Esophagus squamous epithelium (tissue), 5 donors: ENCODE measurements at places on chromosomes 1 and 21.

DNA sequence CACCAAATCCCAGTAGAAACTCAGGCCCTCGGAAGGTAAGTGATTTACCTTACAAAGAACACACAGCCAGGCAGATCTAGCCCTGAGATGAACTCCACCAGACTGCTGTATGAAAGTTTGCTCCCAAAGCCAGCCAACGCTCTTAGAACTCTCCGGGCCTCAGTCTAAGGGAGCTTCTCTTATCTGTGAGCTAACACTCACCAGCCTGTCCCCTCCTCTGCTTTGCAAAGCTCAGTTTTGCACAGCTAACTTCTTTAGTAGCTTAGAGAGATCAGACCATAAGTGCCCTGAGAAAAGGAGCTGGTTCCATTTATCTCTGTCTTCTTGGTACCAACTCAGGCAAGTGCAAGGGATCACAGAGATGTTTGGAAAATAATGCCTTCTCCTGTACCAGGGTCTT is 195.8 kb upstream of the JUN start:
- no peak for DNase-seq

DNA sequence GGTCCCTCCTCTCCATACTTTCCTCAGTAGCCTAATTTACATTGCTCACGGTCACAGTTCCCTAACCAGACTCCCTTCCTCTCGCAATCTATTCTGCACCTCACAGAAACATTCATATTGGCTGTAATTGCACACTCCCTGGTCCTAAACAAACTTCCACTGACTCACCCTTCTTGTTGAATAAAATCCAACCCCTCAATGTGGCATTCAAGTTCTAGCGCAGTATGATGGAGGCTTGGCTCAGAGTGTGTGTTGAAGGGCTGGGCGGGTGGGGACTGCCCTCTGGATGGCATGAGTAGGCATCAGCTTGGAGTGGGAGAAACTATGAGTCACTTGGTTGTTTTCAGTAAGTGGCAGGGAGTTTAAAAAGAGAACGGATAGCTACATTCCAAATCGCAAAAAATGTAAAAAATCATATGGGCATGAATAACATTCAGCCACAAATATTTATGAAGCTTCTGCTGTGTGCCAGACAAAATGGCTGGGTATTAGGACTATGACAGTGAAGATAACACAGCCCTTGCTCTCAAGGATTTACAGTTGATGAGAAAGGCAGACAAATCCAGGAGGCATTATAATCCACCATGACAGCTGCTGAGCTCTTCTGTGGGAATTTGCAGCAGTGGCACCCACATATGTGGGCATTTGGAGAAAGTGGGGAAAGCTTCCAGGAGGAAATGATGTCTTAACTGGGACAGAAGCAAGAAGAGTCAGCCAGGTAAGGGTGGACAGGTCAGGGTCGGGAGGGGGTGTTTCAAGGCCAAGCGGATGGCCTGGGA is 42.2 kb upstream of the LYST start:
- no peak for DNase-seq

- DNase-seq, result no peak
Measured at GRCh38 chr1:98794196-98794886, 132.8 kb downstream of the SNX7 start.

GRCh38 chr1:1200876-1201810 is 5.2 kb downstream of the TNFRSF18 start:
- no peak for DNase-seq

- DNase-seq, result no peak
Measured at GRCh38 chr1:9835758-9836631, 12.2 kb upstream of the CLSTN1 start.

- no peak for DNase-seq
Measured at GRCh38 chr1:30360281-30360680, 363.1 kb downstream of the MATN1 start.
